Stimulated activated CD4-positive, alpha-beta T cell treated with anti-CD3 and anti-CD28 coated beads, Interleukin-4, amount 100 ng/mL, for 4 hours (primary cell): ENCODE measurements at places on chromosomes 7 and 10.

- no peak for DNase-seq
Measured at GRCh38 chr10:824497-824896, 107.0 kb downstream of the LARP4B start.

DNA sequence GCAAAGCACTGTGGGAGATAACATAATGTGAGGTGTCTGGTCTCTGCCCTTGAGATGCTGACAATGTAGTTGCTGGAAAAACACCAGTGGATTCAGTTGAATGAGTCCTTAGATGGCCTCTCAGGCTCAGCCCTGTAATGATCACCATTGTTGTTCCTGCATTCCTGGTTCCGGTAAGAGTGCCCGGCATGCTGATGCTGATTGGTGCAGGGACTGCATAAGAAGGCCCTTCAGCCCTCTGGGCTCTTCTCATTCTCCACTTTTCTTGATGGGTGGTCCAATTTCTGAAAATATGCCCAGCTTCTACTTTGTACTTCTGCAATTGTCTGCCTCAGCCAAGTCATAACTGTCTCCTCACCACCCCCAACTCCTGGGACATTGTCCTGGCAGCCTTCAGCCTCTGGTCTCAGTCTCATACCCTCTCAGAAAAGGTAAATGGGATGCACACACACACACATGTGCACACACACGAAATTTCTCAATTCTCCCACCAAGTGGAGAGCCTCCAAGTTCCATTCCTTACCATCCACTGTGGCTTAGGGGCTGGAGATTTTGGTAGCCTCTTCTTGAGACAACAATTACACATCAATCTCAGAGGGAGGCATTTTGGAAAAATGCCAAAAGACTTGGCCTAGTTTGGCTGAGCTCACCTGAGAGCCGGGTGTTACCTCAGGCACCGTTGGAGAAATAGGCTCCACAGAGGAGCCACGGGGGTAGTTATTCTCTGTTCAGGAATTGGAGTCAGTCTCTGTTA lies 314.9 kb downstream of the RPS24 start:
- DNase-seq, result no peak

DNA sequence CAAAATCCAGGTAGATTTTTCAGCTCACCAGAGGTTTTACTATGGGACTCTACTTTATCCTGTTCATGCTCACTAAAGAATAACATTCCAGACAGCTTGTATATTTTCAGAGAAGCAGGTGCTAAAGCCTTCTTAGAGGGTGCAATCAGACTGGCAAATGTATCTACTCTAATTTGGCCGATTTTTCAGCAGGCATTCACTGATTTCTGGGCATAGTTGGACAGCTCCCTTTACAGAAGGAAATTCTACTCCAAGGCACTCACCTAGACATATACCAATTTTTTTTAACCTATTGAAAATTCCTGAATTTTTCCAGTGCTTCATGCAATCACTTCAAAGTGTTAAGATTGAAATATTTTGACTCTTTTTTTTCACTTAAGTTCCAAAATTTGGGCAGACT lies 3.8 kb upstream of the CNTNAP2 start:
- no peak for DNase-seq

GRCh38 chr10:103745341-103746247 lies 109.8 kb downstream of the SH3PXD2A start:
- DNase-seq, result peak; percentile 78

DNA sequence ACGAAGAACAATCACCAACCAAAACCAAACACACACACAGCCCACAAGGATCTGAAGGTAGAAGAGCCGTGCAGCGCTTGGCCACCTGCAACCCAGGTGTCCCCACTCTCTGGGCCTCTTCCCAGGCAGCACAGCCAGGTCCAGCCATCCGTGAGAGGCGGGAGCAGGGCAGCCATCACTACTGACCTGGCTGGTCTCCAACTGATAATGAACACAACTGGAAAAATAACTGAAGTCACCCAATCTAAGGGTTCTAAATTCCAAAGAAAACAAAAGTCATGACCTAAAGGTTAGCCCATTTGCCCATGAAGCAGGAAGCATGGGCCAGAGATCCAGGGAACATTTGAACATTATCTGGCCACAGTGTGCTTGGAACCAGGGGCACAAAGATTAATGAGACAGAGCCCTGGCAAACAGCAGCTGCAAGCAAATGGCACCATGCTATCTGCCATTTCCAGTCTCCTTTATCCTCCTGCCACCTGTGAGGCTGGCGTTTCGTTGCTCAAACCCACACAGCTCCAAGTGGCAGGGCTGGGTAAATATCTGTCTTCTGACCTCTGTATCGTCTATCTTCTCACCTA lies 207.9 kb downstream of the TNS3 start:
- no peak for DNase-seq
